ENCODE measurements at places on chromosomes 2 and 18.

DNA sequence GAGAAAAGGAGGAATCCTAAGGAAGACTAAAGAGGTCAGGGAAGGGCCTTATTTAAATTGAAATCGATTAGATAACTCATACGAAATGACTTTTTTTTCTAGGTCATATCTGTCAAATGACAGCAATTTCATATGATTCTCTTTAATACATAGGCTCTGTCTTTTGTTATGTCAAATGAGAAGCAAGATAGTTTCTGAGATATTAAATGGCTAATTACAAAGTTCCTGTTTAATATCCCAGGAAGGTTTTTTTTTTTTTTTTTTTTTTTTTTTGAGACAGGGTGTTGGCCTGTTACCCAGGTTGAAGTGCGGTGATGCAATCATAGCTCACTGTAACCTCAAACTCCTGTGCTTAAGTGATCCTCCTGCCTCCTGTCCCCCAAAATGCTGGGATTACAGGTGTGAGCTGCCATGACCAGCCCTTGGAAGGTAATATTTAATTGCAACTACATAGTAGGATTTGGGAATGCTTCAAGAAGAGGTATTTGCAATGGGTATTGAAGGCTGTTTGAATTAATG, 48.0 kb upstream of the RMND5A start:
- no peaks in the 10 kb centered on the region for H3K4me1 ChIP-seq
- DNase-seq = no peak
- H3K36me3 ChIP-seq = no peaks in the 10 kb centered on the region
- H3K27me3 ChIP-seq = no peaks in the 10 kb centered on the region

DNA sequence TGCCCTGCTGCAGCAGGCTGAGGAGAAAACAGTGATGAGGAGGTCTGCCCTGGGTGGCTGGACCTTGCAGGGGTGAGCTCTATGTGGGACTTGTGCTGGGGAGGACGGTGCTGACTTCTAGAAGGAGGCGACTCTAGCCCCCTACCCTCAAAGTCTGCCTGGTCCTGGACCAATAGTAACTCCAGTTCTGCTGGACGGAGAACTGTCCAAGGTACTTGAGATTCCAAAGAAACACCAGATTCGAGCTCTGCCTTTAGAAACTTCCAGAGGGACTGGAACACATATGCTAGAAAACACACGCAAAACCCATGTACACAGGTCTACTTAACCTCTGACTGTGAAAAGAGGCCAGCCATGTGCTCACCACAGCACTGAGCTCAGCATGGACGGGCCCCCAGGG, 260.6 kb downstream of the TWIST2 start:
- no peaks in the 10 kb centered on the region for H3K4me1 ChIP-seq
- no peak for DNase-seq
- H3K4me3 ChIP-seq = no peak overlapping the region
- H3K27ac ChIP-seq = no peak overlapping the region
- peaks cover 18% of the 10 kb centered on the region for H3K36me3 ChIP-seq
- no peaks in the 10 kb centered on the region for H3K27me3 ChIP-seq

DNA sequence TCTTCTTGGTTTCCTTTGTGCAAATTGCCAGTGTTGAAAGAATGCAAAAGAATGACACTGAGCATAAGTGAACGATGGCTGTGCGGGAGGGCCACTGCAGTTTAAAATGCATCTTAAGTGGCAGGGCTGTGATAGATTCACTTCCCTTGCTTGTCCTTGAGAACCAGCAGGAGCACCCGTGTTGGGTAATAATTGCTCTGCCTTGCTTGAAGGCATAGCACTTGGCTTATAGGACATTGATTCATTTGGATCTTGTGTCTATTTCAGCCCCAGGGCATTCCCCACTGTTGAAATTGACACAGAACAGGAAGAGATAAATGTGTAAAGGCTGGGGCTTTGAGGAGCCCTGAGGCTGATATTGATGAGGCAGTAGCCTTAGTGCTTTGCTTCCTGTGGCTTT, 1003.7 kb upstream of the GYPC start:
- H3K27ac ChIP-seq = no peak overlapping the region
- no peaks in the 10 kb centered on the region for H3K4me1 ChIP-seq
- no peaks in the 10 kb centered on the region for H3K27me3 ChIP-seq
- no peak overlapping the region for H3K4me3 ChIP-seq
- DNase-seq = no peak

DNA sequence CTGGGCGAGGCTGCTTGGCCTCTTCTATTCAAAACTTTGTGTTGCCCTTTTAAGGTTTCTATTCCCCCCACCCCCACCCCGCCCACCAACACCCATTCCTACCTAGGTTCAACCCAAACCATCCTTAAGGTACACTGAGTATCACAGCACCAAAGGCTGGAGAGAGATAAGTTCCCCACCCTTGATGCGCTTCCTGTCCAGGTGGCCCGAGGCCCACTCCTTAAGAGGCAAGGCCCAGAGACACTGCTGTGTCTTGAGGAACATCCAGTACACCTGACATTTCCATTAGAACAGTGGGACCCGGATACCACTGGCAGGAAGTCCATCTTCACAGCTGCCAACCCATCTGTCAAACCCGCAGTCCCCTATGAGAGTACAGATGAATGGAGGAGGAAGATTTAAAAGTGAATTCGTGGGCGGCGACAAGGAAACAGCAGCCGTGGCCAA, 277 bp upstream of the INPP1 start:
- no peak for DNase-seq
- H3K27ac ChIP-seq = peak overlapping the region; percentile 83
- H3K4me1 ChIP-seq = peaks cover 21% of the 10 kb centered on the region
- H3K27me3 ChIP-seq = peaks cover 16% of the 10 kb centered on the region

- peaks cover 40% of the 10 kb centered on the region for H3K27me3 ChIP-seq
- H3K36me3 ChIP-seq = no peaks in the 10 kb centered on the region
- H3K27ac ChIP-seq = no peak overlapping the region
- no peak overlapping the region for H3K4me3 ChIP-seq
Observed at GRCh38 chr2:204089574-204089973, 153.0 kb downstream of the ICOS start.

DNA sequence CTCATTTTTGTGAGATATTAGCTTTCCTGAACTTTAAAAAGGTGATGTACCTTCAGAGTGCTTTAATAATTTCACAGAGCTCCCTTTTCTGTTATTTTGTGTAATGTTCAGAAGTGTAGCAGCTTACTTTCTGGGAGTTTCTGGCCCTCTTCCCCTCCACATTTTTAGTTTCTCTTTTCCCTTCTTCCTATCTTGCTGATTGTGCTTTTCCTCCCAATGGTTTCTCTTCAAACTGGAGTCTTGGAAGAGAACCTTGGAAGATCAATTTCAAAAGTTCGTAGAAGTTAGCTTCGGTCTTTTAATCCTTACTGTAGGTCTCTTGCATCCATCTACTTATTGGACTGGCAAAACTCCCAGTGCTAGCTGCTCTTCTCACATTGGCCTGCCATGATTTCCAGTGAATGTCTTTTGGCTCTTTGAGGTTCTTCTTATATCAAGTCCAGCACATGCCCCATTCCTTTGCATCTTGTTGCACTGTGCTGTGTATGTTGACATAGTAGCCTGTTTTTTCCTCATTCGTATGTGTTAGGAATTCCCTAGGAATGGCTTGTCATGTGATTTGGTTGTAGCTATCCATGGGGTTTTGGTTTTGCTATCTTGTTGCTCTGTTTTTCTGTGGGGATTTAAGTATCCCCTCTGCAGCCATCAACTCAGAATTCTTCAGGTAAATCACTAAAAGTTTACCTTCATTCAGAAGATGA, 7.8 kb downstream of the CCNT2 start:
- no peak for DNase-seq
- peaks cover 33% of the 10 kb centered on the region for H3K4me1 ChIP-seq
- peaks cover 37% of the 10 kb centered on the region for H3K36me3 ChIP-seq
- H3K27ac ChIP-seq = no peak overlapping the region
- no peak overlapping the region for H3K4me3 ChIP-seq
- no peaks in the 10 kb centered on the region for H3K27me3 ChIP-seq

DNA sequence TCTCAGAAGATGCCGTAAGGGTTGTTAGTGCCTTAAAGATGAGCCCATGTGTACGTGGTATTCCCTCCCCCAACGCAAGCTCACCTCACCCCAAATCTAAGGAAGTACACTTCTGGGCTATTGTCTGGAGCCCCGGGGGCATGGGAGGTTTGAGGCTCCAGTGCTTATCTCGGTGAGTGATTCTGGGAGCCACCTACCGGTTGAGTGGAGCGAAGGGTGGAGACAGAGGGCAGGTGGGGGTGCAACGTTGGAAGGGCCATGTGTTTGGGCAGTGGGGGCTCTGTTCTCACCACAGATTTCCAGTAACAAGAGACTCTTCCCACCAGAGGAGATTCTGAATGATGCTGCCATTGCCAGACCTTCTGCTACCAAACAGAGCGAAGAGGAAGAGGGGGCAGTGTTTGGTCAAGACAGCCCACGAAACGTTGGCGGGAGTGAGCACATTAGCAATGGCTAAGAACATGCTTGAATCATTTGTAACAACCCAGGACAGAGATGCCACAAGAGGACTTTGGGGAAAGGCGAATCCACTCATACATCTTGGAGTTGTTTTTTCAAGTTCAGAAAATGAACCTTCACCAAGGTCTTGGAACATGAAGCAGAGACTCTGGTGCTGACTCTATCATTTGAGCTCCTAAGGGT, 38.7 kb downstream of the TWIST2 start:
- H3K4me3 ChIP-seq = no peak overlapping the region
- no peaks in the 10 kb centered on the region for H3K27me3 ChIP-seq
- no peaks in the 10 kb centered on the region for H3K4me1 ChIP-seq
- H3K27ac ChIP-seq = no peak overlapping the region
- DNase-seq = no peak

GRCh38 chr2:153287109-153287801, 191.3 kb downstream of the RPRM start:
- no peak overlapping the region for H3K4me3 ChIP-seq
- H3K36me3 ChIP-seq = no peaks in the 10 kb centered on the region
- H3K4me1 ChIP-seq = no peaks in the 10 kb centered on the region
- no peak overlapping the region for H3K27ac ChIP-seq
- no peaks in the 10 kb centered on the region for H3K27me3 ChIP-seq
- DNase-seq = no peak

GRCh38 chr2:212929116-212929515, 222.3 kb downstream of the IKZF2 start:
- no peak for DNase-seq
- peaks cover 24% of the 10 kb centered on the region for H3K4me1 ChIP-seq
- no peak overlapping the region for H3K27ac ChIP-seq
- peaks cover 4% of the 10 kb centered on the region for H3K27me3 ChIP-seq
- H3K4me3 ChIP-seq = no peak overlapping the region

- no peaks in the 10 kb centered on the region for H3K27me3 ChIP-seq
- H3K27ac ChIP-seq = no peak overlapping the region
- peaks cover 6% of the 10 kb centered on the region for H3K4me1 ChIP-seq
Observed at GRCh38 chr2:165273176-165273575, 34.0 kb downstream of the SCN2A start.

DNA sequence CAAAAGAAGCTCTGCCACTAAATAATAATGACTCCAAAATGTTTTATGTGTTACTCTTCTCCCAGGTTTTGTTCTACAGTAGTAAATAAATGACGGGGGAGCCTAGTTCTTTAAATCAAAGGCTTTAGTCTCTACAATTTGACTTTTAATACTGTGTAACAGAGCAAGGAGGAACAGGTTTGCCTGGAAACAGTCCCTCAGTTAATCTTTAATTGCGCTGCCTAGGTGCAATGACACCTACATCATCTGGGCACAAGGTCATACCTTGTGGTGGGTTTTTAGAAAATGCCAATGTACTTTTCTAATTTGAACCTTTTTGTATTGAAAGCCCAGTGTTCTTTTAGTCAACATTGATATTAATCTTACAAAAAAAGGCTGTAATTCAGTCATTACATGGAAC, 287.3 kb upstream of the SETBP1 start:
- no peak overlapping the region for H3K4me3 ChIP-seq
- H3K4me1 ChIP-seq = no peaks in the 10 kb centered on the region
- DNase-seq = no peak
- no peak overlapping the region for H3K27ac ChIP-seq

GRCh38 chr2:126627643-126628042, 28.3 kb upstream of the GYPC start:
- no peak overlapping the region for H3K4me3 ChIP-seq
- H3K27me3 ChIP-seq = peaks cover 33% of the 10 kb centered on the region
- no peak overlapping the region for H3K27ac ChIP-seq
- no peak for DNase-seq
- no peaks in the 10 kb centered on the region for H3K4me1 ChIP-seq
- no peaks in the 10 kb centered on the region for H3K36me3 ChIP-seq

GRCh38 chr2:103773884-103774283, 1012.1 kb downstream of the TMEM182 start:
- H3K36me3 ChIP-seq = no peaks in the 10 kb centered on the region
- H3K4me1 ChIP-seq = no peaks in the 10 kb centered on the region
- no peaks in the 10 kb centered on the region for H3K27me3 ChIP-seq
- H3K27ac ChIP-seq = no peak overlapping the region

DNA sequence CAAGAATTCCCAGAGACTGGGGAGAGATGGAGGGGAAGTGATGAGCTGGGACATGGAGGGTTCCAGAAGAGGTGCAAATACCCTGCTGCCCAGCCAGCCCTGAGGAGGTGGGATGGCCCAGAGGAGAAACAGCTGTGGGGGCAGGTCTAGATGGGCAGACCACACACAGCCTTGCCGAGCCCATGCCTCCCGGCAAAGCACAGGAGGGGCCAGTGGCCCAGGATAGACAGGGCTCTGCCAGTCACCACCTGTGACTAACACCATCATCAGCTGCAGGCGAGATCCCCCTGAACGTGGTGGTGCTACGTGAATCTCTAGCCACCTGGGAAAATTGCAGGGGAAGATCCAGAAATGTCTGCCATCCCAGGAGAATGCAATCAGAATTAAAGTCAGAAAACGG, 39.4 kb downstream of the SCTR start:
- no peaks in the 10 kb centered on the region for H3K36me3 ChIP-seq
- H3K27ac ChIP-seq = no peak overlapping the region
- no peaks in the 10 kb centered on the region for H3K4me1 ChIP-seq
- no peak for DNase-seq
- H3K4me3 ChIP-seq = no peak overlapping the region

DNA sequence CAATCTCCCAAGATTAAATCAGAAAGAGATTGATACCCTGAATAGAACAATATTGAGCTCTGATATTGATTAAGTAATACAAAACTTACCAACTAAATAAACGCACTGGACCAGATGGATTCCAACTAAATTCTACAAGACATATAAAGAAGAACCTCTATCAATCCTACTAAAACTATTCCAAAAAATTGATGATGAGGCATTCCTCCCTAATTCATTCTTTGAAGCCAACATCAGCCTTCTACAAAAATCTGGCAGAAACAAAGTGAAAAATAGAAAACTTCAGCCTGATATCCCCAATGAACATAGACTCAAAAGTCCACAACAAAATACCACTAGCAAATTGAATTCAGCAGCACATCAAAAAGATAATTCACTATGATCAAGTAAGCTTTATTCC, 695.5 kb downstream of the NYAP2 start:
- H3K27ac ChIP-seq = no peak overlapping the region
- no peak for DNase-seq
- no peaks in the 10 kb centered on the region for H3K27me3 ChIP-seq
- no peak overlapping the region for H3K4me3 ChIP-seq
- no peaks in the 10 kb centered on the region for H3K4me1 ChIP-seq

DNA sequence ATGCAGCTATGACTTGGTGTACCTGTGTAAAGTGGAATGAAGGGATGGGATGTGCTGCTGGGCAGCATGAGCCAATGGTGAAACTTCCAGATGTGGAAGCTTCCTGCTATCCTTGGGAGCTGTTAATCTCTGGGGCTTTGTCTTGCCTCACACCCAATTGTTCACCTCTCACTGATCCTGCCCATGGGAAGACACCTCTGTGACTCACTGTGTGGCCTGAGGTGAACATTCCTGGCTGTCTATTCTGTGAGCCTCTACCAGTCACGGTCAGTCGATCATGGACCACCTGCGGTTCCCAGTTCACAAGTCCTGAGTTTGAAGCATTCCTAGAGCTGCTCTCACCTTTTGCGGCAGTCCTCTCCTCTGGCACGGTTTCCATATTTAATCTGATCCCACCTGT, 12.1 kb downstream of the NEURL3 start:
- peaks cover 8% of the 10 kb centered on the region for H3K36me3 ChIP-seq
- no peak overlapping the region for H3K27ac ChIP-seq
- H3K4me1 ChIP-seq = peaks cover 26% of the 10 kb centered on the region

All from T-helper 2 cell treated with Interferon-gamma antibody and Interleukin-4, amounts not matched to agents 5 μg/mL and 100 μg/mL, for 36 hours (primary cell).